Psoas muscle (tissue), 8 donors: ENCODE measurements at places on chromosomes 1 and 21. TPM values are rescaled to one million over a fixed set of nuclear protein-coding genes. Genes with fewer than 3 reads are reported as not detected.

DNA sequence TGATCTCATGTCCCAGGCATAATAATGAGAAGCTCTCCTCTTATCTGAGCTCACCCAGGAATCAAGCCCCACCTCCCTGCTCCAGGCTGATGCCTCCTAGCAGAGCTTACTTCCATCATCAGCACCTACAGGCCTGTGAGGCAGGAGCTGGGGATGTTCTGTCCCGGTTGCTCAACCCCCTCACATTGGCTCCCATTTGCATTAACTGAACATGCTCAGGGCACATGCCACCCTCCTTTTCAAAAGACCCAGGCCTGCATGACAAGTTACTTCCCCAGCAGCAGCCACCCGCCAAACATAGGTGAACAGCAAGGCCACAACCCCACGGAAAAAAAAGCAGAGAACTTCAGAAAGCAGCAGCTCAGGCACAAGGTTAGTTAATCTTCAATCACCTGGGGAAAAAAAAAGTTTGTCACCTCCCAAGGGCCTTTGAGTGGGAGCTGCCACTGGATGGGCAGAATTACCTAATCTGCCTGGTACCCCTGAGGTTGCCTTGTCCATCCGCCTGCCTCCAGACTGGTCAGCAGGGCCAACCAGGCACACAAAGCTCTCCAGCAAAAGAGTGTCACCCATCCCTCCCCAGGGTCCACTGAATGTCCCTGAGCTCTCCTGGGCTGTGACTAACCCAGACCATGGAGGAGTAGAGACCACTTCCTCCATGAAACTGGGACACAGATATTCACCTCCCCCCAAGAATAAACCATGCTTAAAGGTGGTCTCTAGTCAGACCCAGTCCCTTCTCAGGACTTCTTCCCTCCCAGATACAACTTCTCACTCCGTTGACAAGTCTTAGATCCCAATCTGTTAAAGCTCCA, 4.4 kb downstream of the KCNN3 start:
- no peak for DNase-seq

DNA sequence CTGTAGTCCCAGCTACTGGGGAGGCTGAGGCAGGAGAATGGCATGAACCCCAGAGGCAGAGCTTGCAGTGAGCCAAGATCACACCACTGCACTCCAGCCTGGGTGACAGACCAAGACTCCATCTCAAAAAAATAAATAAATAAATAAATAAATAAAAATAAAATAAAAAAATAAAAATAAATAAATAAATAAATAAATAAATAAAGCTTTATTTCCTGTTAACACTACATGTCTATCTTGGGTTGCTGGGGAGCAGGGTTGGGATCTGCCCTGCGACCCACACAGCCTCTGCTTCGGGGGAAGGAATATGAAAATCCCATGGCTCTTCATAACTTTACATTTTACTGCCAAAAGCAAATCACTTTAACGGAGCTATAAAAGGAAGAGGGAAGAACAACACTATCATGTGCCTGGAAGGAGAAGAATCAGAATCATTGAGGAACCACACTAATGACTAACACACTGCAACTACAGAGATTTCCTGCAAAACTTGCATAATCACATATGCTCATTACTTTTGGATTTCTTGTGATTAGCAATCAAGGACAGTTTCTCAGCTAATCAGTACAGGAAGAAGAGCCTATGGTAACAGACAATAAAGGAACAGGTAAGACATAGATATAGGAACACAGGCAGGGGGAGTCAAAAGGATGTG, 72.8 kb upstream of the CD55 start:
- no peak for DNase-seq

DNA sequence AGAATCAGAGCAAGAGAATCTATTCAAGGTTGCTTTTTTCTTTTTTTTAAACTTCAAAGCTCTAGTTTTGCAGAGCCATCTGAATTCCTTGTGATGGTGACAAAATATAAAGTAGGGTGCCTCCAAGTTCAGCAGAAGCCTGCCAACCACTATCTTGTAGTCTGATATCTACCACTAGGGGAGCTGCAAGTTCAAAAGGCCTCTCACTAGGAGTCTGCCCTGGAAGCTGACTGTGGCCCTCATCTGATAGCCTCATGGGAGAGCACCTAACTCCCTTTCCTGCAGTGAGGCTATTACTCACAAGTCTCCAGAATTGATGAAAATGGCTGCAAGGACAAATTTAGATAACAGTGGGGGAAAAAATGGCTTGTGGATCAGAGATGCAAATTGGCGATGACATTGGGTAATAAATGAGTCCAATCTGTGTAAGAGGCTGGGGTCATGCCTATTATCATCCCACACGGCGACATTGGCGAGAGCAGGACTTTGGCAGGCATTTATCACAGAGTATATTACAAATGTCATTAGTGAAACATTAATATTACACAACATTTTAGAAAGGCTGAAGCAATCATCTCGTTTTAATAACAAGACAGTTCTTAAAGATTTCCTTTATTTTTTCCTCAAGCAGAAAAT, 10.7 kb upstream of the ZP4 start:
- no peak for DNase-seq

GRCh38 chr21:29168891-29169315, 38.5 kb downstream of the MAP3K7CL start:
- no peak for DNase-seq

GRCh38 chr21:39630827-39631226, 18.1 kb downstream of the B3GALT5 start:
- no peak for DNase-seq

The BRDT gene
- not detected for polyA plus RNA-seq

DNA sequence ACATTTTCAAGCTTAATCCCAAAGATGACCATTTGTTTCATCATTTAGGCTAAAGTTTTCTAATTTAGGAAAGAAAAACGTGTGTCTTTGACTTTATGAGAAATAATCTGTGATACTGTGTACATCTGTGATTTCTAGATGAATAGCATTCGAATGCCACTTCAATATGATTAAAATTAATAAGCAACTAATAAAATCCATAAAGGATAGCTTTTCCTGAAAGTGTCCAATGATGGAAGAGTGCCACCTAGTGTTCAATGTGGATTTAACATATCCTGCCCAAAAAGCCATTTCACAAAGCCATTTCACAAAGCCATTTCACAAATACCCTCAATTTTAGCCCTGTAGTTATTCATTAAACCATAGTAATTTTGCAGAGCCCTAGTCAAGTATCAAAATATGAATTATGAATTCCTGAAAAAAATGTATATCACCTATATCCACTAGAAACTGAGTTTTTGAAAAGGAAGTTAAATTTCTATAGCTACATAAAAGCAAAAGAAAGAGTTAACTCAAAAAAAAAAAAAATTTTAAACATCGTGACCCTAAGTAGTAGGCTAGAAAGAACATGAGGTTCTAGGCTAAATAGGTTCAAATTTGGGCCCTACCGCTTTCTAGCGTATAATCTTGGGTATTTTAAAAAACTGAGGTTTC, 19.1 kb downstream of the NME7 start:
- DNase-seq = no peak

The FASLG gene
- polyA plus RNA-seq = not detected

DNA sequence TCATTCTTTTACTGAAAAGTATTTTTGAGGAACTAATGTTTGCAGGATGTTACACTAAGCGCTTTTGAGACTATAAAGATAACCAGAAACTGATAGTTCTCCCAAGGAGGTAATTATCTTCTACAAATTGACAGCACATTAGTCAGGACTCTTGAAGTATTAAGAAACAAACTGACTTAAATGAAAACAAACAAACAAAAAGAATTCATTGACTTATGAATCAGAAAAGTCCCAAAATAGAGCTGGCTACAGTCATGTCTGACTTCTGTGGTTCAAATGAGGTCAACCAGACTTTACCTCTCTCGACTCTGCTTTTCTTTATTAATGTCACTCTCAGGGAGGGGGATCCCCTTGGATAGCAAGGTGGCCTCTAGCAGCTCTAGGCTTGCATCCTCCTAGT, 296.8 kb downstream of the TPR start:
- DNase-seq = no peak

DNA sequence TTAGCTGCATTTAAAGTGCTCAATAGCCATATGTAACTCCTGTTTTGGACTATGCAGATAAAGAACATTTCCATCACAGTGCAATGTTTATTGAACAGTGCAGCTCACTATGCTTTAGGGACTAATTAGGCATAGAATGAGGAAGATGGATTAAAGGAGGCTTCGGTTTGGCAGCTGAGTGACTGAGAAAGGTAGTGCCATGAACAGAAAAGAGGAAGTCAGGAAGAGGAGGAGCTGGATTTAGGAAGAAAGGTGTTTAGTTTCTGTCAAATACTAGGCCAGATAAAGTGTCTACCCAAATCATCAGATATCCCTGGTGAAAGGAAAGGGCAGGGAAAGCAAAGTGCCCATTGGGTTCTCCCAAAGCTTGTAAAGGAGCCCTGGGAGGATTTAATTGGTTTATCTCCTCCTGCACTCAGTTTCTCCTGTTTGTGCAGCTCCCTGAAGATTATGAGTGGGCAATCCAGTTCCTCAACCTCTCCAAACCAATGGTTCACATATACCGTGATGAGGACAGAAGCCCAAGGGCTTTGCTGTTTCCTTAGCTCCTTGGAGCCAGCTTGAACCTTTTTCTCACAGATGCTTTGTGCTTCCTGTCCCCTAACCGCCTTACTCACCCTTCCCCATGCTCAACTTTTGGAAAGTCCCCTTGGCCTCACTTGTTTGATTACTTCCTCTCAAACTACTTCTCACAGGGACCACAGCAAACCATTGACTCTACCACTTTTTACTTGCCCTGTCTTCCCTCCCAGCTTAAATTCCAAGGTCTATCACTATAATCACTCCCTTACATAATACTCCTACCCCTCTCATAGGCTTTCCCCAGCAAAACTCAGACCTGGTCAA, 3.5 kb upstream of the RAP1A start:
- DNase-seq = no peak

DNA sequence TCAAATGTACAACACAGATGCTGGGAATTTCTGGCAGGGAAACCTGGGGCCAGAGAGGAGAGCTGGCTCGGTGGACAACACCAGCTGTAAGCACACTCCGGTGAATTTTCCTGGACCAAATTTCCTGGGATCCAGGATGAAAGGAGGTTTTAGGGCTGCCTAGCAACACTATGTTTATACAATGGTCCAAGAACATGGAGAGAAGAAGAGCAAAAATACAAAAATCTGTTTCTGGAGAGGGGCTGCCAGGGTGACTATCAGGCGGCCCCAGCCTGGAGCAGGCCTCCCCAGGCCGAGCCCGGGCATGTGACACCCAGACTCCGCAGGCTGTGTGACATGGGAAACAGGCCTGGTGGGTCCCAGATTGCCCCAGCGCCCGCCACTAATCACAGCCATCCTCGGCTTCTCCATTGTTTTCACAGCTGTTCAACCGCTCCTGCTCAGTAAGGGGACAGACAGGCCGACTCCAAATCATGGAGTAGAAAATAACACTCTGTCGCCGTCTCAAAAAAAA, 336.0 kb upstream of the NFIA start:
- DNase-seq = no peak

- no peak for DNase-seq
Observed at GRCh38 chr1:181100934-181101333, 12.4 kb downstream of the IER5 start.

The KPRP gene
- polyA plus RNA-seq = not detected

The RGS1 gene
- 1.1 TPM for polyA plus RNA-seq

DNA sequence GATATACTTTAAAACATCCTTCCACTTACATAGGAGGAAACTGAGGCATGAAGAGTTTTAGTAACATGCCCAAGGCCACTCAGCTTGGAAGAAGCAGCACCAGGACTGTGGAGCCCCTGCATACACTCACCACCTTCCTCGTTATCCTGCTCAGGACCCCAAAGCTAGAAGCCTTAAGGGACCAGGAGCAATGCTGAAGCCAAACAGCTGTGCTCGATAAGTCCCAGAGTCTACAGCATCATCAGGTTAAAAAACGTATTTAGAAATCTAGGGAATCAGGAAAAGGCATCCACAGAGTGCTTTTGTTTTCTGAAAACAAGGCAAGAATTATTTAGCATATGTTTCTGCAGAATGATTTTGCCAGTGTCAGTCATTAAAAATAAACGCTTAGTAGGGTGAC, 301.7 kb upstream of the ESRRG start:
- DNase-seq = no peak

GRCh38 chr1:165137551-165138316, 218.8 kb downstream of the LMX1A start:
- no peak for DNase-seq

- no peak for DNase-seq
Observed at GRCh38 chr21:37532868-37533780, 166.6 kb downstream of the DYRK1A start.

DNA sequence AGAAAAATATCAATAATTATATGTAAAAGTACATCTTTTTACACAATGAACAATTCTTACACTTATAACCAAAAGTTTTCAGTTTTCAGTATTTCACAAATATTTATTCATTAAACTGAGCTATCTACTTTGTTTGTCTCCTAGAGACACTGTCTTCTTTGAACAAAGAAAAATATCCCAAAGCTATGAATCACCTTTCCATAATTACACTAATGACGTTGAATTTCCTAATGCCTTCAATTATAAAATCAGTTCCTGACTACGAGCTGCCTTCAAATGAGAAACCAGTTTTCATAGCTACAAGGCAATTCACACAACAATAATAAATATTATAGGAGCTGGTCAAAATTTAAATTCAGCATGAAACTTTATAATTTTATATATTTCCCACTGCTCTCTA, 201.8 kb upstream of the BRINP3 start:
- no peak for DNase-seq

GRCh38 chr1:161511018-161511755, 5.9 kb downstream of the FCGR2A start:
- DNase-seq = peak; percentile 47

DNA sequence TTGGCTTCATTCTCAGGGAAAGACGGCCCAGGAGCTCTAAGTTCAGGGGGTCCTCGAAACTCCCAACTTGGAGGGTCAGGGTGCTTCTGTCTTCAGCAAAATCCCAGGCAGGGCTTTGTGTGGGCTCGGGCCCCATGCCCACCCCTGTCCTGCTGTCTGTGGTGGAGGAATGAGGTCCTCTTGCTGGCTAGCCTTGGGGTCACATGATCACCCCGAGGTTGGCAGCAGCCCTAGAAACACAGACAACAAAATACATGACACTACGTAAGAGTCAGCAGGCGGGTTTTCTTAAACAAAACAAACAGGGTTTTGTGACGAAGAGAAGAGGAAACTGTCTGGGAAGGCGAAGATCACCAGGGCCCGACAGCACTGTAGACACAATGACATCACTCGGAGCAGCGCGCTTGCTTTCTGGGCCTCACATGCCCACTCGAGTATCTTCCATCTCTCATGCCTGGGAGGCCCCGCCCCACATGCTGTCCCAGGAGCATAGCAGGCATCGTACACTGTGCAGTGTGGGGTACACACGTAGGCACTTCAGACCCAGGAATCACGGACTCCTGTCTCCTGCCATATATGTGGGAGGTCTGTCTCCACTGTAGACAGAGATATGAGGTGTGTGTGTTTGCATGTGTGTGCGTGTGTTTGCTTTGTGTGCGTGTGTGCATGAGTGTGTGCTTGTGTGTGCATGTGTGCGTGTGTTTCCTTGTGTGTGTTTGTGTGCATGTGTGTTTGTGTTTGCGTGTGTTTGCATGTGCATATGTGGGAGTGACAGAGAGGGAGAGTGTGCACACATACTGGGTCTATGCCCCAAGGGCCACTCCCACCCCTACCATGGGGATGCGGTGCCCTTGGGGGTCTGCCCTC, 94.7 kb downstream of the SIK1 start:
- DNase-seq = peak; percentile 18
